ENCODE measurements at places on chromosomes 13 and 19. TPM values are rescaled to one million over a fixed set of nuclear protein-coding genes. Genes with fewer than 3 reads are reported as not detected.

FAM124A gene
- total RNA-seq: not detected

FBN3 gene
- total RNA-seq: not detected

ELOF1 gene
- total RNA-seq: 52.2 TPM

METTL21C gene
- total RNA-seq: not detected

AKAP8L gene
- total RNA-seq: 84.3 TPM

F10 gene
- not detected for total RNA-seq

UBE2L5 gene
- total RNA-seq: 0.17 TPM

DNA sequence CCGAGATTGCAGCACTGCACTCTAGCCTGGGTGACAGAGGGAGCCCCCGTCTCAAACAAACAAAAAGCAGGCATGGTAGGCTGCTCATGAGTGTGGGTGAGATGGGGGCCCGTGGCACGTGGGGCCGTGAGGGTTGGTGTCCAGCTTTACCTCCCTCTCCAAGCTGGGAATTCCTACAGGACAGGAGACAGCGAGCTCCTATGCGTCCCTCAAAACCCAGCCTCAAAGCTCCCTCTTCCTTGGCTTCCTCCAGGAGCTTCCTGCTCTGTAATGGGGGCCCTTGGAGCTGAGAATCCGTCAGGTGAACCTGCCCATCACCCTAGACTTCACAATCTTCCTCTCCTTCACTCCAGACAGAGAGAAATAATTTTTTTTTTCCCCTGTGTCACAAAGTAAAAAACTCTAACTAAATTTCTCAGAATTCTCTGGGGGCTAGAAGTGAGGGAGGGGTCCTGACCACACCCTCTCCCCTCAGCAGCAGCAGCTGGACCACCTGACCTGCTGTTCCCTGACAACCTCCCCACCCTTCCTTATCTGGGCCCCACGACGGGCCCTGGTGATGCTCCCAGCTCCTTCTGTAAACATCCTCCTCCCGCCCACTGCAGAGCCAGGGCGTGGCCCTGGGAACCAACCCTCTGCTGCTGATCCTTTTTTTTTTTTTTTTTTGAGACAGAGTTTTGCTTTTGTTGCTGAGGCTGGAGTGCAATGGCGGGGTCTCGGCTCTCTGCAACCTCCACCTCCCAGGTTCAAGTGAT is 22.1 kb upstream of the WDR18 start:
- peak overlapping the region; percentile 77 for H3K27ac ChIP-seq
- H3K4me1 ChIP-seq: peaks cover 17% of the 10 kb centered on the region
- H3K36me3 ChIP-seq: peaks cover 23% of the 10 kb centered on the region

DNA sequence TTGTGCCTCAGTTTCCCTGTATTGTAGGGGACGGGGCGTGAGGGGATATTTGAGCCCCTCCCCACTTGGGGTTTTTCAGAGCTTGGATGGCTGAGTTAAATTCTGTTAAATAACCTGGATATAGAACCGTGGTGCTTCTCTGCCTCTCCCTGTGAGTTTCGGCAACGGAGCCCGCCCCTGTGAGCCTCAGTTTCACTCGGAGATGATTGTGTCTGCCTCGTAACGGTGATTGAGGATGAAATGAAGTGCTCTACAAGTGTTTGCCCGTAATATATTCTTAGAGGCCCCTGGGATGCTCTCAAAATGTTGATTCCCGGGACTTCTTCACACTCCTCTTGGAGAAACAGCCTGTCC is 509 bp downstream of the KXD1 start:
- peaks cover 8% of the 10 kb centered on the region for H3K36me3 ChIP-seq
- peaks cover 27% of the 10 kb centered on the region for H3K4me1 ChIP-seq
- peak overlapping the region; percentile 83 for H3K4me3 ChIP-seq
- no peak for DNase-seq
- no peaks in the 10 kb centered on the region for H3K27me3 ChIP-seq
- peak overlapping the region; percentile 97 for H3K27ac ChIP-seq

DNA sequence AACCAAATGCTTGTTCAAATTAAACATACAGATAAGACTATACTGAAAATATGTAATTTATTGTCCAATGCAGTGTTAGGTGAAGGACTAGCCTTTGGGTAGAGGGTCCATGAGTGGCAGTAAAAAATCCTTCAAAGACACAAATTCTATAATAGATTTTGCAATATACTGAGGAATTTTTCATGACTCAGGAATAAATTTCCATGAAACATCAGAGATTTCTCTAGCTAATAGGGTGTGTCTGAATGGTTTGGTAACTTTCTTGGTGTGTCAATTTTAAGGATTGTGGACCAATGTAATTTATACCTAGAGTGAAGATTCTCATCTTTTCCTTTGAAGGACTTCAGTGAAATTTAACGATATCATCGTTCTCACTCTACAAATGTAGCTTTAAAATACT is 546.7 kb downstream of the SLITRK5 start:
- H3K27me3 ChIP-seq: no peaks in the 10 kb centered on the region
- no peak for DNase-seq
- H3K4me1 ChIP-seq: no peaks in the 10 kb centered on the region
- no peaks in the 10 kb centered on the region for H3K36me3 ChIP-seq
- no peak overlapping the region for H3K27ac ChIP-seq
- no peak overlapping the region for H3K4me3 ChIP-seq

DNA sequence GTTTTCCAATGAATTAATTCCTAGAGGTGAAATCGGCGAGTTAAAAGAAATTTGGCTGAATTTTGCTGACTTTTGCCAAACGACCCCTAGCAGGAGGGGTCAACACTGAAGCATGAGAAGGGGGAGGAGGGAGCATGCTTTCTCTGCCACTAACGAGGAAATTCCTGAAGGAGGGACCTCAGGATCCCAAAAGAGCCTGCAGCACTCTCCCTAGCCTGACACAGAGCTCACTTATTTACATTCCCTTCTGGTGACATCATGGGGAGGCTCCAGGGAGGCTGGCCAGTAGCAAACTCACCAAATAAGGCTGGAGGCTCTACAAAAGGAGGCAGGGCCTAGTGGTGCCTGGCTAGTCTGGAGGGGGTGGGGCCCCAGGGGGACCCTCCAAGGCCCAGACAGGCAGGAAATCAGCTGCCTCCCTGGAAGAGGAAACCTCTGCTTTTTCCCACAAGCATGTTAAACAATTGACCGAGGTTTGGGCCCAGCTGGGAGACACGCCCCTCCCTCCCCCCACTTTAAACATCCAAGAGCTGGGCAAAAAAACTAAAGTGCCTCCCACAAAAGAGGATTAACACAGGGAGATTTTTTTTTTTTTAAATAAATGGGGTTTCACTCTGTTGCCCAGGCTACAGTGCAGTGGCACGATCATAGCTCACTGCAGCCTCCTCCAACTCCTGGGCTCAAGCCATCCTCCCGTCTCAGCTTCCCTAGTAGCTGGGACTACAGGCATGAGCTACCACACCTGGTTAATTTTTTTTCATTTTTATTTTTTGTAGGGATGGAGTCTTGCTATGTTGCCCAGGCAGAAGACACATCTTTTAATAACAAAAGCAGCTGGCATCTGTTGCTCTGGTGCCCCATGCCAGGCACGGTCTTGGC is 2.1 kb downstream of the DAPK3 start:
- no peaks in the 10 kb centered on the region for H3K27me3 ChIP-seq
- DNase-seq: no peak
- H3K4me3 ChIP-seq: peak overlapping the region; percentile 41

- H3K4me1 ChIP-seq: peaks cover 18% of the 10 kb centered on the region
- peaks cover 17% of the 10 kb centered on the region for H3K36me3 ChIP-seq
- H3K27me3 ChIP-seq: peaks cover 16% of the 10 kb centered on the region
- H3K4me3 ChIP-seq: peak overlapping the region; percentile 36
- no peak for DNase-seq
Observed at GRCh38 chr19:46014534-46014933, 8.3 kb downstream of the PGLYRP1 start.

GRCh38 chr13:27194209-27194608 is 22.6 kb upstream of the USP12 start:
- no peak overlapping the region for H3K4me3 ChIP-seq

DNA sequence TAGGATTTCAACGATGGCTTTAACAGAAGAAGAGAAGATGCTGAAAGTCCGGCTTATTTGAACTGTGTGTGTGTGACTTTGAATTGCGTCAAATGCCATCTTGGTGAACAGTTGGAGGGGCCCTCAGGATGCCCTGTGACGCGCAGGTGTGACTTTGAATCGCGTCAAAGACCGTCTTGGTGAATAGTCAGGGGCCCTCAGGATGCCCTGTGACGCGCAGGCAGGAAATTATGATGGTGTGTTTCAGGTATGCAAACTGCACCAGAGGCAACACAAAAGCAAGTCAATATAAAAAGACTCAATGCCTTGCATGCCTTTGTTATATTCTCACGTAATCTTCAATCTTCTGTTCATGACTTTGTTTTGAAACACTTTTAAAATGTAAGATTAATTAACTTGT is 29.2 kb downstream of the ATP11A start:
- no peak for DNase-seq
- H3K27me3 ChIP-seq: no peaks in the 10 kb centered on the region
- H3K4me3 ChIP-seq: no peak overlapping the region

GRCh38 chr19:14545716-14546082 is 16.3 kb downstream of the TECR start:
- peaks cover 19% of the 10 kb centered on the region for H3K36me3 ChIP-seq
- no peaks in the 10 kb centered on the region for H3K27me3 ChIP-seq
- peak overlapping the region; percentile 31 for H3K27ac ChIP-seq
- H3K4me3 ChIP-seq: no peak overlapping the region

GRCh38 chr19:15299568-15300409 is 32.5 kb downstream of the BRD4 start:
- DNase-seq: no peak
- H3K36me3 ChIP-seq: peaks cover 9% of the 10 kb centered on the region
- no peaks in the 10 kb centered on the region for H3K27me3 ChIP-seq
- H3K27ac ChIP-seq: peak overlapping the region; percentile 76
- H3K4me3 ChIP-seq: no peak overlapping the region

DNA sequence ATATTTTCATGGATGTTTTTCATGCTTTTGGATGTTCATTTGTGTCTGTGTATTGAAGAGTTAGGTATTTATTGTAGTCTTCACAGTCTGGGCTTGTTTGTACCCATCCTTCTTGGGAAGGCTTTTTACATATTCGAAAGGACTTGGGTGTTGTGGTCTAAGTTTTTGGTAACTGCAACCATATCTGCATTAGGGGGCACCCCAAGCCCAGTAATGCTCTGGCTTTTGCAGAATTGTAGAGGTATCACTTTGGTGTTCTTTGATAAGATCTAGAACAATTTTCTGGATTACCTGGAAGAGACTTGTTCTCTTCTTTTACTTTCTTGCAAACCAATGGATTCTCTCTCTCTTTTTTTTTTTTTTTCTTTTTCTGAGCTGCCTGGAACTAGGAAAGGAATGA is 581.3 kb downstream of the DACH1 start:
- no peak for DNase-seq
- peaks cover 7% of the 10 kb centered on the region for H3K27me3 ChIP-seq
- H3K36me3 ChIP-seq: no peaks in the 10 kb centered on the region

DNA sequence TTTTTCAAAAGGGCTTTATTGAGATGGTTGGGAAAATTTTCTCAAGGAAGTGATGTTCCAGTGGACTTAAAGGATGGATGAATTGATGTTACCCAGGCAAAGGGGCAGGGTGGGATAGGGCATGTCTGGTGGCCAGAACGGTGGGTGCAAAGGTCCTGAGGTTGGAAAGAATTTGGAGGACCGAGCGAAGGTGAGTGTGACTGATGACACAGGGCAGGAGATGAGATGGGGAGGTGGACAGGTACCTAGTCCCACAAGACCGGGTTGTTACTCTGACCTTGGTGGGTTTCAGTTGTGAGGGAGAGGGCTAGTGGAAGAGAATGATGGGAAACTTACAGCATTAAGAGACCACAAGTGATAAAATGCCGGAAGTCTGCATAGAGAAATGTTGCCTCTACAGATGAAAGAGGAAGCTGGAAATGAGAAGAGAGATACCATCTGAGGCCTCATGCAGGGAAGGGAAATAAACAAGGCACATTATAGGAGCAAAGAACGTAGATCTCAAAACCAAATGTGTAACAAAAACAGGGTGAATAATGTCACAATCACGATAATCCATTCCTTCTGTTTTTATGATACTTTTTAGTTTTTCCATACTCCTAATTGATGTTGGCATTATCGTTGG is 4.5 kb downstream of the ADGRE1 start:
- peak overlapping the region; percentile 95 for H3K27ac ChIP-seq
- peak overlapping the region; percentile 30 for H3K4me3 ChIP-seq
- peaks cover 70% of the 10 kb centered on the region for H3K36me3 ChIP-seq
- peak; percentile 21 for DNase-seq
- no peaks in the 10 kb centered on the region for H3K27me3 ChIP-seq
- peaks cover 67% of the 10 kb centered on the region for H3K4me1 ChIP-seq

DNA sequence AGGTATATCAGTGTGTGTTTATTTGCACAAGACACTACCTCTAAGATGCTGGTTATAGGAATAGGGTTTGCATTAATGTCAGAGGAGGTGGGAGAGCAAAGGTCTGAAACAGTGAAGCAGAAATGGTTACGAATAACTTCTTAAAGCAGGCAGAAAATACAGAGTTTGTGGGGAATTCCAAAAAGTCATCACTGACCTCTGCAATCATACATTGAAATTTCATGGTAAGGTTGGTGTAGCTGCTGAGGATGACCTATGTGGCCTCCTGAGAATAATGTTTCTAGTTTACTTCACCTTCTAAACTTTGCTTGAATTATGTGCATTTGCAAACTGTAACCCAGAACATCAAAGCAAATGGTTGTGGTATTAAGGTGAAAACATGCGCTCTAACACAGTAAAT is 280.1 kb downstream of the PCDH20 start:
- no peak for DNase-seq
- no peaks in the 10 kb centered on the region for H3K27me3 ChIP-seq
- no peak overlapping the region for H3K4me3 ChIP-seq
- H3K4me1 ChIP-seq: no peaks in the 10 kb centered on the region

DNA sequence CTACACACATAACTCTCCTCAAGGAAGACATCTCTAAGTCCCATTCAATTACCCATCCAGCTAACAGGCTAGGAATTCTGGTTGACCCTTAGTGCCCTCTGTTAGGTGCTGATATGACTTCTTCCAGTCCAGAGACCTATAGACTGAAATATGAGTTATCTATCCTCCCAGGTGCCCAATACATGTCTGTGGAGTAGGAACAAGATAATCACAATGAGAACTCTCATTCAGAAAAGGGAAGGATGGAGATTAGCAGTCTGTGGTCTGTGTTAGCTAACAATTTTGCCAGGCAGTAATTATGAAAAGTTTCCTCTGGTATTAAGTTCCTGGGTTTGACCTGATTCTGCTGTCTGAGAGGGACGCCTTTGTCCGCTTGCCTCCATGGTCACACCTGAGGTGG is 44.2 kb upstream of the SLAIN1 start:
- no peak overlapping the region for H3K4me3 ChIP-seq
- peaks cover 5% of the 10 kb centered on the region for H3K27me3 ChIP-seq
- no peak overlapping the region for H3K27ac ChIP-seq
- DNase-seq: no peak
- no peaks in the 10 kb centered on the region for H3K4me1 ChIP-seq
- no peaks in the 10 kb centered on the region for H3K36me3 ChIP-seq

DNA sequence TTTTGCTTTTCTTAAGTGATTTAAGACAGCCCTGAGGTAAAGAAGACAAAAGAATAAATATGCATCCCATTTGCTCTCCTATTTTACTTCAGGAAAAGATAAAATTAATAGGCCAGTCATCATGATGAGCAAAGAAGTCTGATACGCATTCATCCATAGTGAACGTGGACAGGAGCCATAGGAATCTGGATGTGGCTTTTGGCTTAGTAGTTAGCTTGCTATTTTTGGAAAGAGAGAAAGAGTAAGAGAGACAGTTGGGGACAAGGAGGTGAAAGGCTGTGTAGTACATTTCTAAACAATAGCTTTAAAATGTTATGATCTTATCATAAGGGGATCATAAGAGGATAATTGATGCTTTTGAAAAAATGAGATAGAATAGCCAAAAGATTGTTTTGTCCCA is 545.2 kb downstream of the IRS2 start:
- H3K27ac ChIP-seq: no peak overlapping the region
- H3K36me3 ChIP-seq: no peaks in the 10 kb centered on the region
- no peaks in the 10 kb centered on the region for H3K27me3 ChIP-seq
- H3K4me3 ChIP-seq: no peak overlapping the region
- no peak for DNase-seq
